ENCODE measurements at places on chromosomes 1 and 21.

DNA sequence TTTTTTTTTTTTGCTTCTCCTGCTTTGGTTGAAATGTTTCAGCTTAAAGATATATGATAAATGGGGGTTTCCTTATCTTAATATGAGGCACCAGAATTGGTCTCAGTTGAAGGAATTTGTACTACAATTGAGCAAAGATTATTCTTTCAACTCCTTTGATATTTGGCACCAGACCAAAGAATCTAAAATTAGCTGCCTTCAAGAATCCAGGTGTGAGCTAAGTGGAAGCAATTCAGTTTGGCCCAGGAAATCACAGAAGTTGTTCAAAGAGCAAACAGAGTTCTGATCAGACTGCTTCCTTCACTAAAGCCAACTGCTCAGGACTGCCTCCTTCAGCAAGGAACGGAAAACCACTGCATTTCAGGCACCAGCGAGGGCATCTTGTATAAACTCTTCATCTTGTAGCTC, 68.3 kb upstream of the BCAR3 start:
- no peak for DNase-seq

- no peak for DNase-seq
Observed at GRCh38 chr1:143718021-143718420, 253.8 kb downstream of the FAM72C start.

- no peak for DNase-seq
Observed at GRCh38 chr21:30769724-30770431, 14.7 kb upstream of the KRTAP21-1 start.

DNA sequence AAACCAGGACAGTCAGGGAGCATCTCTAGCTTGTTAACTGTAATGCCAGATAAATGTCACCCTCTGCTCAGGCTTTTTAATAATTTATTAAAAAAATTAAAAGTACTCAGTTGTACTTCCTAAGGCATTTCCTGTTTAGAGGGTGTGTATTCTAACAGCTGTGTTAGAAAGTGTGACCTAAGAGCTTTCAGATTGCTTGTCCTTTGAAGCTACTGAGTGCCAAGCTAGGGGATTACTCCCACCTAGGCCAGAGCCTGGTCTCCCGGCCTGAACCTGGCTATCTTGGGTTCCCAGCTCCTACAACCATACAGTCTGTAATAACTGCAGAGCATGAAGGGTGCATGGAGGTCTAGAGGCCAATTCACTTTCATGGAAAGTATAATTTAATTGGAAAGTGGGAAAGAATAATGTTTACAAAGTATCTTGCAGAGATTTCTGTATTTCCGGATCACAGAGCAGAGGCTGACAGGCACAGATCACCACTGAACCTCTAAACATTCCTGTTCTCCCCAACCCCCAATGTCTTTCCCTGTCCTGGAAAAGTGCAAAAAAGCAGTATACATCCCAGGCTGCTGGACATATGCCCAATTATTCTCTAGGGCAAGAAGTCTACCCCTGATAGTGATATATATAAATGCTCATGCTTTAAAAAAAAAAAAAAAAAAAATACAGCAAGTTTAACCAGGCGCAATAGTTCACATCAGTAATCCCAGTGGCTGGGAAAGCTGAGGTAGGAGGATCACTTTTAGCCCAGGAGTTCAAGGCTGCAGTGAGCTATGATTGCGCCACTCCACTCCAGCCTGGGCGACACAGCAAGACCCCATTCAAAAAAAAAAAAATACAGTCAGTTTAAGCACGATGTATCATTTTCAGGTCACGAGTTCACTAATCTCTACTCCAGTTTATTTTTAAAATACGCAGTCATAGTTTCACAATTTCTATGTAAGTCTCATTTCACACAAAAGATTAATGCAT, 36.7 kb upstream of the RAP1A start:
- no peak for DNase-seq

DNA sequence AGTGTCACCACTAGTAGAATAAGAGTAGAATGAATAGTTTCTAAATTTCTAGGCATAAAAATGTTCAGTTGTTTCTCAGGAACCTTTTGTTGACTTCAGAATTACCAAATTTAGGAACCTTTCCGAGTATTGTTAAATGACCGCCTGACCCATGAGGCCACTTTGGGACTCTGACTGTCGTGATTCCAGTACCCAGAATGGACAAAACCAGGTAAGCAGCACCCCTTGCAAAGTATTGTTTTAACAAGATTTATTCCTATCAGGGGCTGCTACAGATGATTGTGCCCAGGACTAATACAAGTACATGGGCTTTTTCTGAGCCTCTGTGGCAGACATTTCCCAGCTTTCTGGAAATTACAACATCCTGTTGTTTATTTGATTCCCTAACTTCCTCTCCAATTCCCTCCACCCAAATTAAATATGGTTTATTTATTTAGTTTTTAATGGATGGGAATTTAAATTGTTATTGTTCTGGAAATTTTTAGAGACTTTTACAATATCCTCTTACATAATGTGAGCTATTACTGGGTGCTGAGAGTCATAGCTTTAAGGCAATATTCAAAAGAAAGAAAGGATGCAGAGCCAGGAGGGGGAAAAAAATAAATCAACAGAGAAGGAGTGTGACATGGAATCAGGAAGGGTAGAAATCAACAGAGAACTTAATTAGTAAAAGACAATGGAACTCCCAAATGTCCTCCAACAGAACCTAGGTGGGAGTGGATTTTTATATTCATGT, 37.4 kb upstream of the NTPCR start:
- no peak for DNase-seq

GRCh38 chr1:165960136-165960535, 132.7 kb downstream of the UCK2 start:
- no peak for DNase-seq

DNA sequence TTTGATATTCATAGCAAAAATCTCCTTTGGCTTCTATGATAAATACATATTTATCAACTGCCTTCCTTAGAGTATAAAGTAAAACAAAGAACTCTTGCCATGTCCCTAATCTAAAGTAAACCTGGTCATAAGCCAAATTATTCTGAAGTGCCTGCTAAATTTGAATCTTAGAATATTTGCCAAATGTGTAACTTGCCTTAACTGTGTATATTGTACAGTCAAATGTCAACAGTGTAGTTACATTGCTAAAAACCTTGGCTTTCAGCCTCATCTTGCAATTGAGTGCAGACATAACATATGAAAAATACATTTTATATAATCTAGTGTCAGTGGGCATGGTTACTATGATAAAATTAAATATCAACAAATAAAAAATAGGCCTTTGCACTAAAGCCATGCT, 583.4 kb upstream of the ADAMTS5 start:
- DNase-seq, result no peak

DNA sequence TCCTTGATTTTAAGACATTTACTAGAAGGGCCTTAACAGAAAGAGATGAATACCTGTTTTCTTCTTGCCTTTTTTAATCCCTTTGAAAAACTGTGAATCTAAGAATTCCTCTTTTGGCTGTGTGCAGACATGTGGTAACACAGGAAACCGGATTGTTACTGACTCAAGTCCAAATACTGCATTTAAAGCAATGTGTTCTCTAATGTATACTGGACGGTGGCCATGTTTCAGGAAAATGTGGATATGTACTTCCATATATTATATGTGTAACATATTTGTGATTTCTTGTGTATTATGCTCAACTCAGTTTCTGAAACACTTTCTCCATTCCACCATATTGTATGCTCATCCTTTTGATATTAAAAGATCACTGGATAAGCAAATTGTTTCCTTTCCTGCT, 185.1 kb downstream of the LRRC7 start:
- DNase-seq, result no peak

DNA sequence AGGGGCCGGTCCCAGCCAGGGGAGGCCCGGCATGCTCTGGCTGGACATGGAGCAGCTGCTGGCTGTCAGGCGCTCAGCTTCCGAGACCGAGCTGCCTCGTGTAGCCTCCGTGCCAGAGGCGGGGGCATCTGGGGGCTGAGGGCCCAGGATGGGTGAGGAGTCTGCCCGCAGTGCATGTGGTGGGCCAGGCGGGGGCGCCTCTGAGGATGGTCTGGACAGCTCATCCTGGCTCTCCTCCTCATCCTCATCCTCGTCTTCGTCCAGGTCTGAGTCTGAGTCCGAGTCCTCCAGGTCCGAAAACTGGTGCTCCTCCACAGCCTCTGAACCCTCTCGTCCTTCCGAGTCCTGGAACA, 28.9 kb upstream of the EDN2 start:
- peak; percentile 43 for DNase-seq

- no peak for DNase-seq
Observed at GRCh38 chr1:226406401-226406881, 1.5 kb downstream of the PARP1 start.

- DNase-seq, result no peak
Observed at GRCh38 chr1:245686446-245687030, 531.8 kb downstream of the KIF26B start.

- DNase-seq, result no peak
Observed at GRCh38 chr1:65165269-65165993, 17.4 kb downstream of the AK4 start.

GRCh38 chr1:83932281-83932680, 66.7 kb downstream of the TTLL7 start:
- DNase-seq, result no peak

DNA sequence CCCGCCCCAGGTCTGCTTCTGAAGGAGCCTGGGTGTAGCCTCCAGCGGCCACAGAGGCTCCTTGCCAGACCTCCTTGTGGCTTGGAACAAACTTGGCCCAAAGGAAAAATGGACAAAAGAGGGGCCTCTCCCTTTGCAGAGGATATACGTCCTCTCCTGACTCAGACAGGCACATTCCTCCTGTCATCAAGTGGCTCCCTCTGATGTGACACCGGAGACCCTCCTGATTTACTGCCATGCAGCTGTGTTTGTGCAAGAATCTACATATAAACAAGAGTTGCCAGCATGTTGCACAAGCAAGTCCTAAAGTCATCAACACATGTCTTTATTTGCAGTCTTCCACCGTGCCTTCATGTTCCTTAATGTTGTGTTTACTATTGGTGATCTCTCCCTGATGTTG, 54.1 kb upstream of the F3 start:
- DNase-seq, result peak; percentile 28

DNA sequence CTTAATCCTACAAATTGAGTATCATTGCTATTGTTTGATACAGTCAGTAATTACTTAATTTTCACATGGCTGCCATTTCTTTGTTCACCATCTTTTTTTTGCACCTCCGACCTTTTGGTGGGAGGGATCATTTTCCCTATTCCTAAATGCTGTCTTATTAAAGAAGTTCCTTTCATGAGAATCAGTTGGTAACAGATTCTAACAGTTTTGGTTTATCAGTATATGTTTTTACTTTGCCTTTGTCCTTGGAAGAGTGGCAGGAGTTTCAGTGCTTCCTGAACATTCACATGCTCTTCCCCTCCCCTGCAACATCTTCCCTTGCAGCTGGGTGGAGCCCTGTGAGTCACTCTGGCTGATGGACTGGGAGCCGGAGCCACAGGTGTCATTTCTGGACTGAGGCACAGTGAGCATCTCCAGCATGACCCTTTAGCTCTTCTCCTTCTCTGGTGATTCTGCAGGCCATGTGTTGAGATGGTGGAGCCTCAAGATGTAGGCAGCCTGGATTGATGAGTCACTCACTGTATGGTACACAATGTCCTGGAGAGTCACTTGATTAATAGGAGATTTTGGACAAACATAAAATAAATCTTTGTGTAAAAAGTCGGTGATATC, 217.7 kb downstream of the URB2 start:
- DNase-seq, result no peak

GRCh38 chr1:108089477-108089876, 110.7 kb downstream of the SLC25A24 start:
- no peak for DNase-seq

- DNase-seq, result no peak
Observed at GRCh38 chr1:205570796-205571537, 60.8 kb downstream of the ELK4 start.

DNA sequence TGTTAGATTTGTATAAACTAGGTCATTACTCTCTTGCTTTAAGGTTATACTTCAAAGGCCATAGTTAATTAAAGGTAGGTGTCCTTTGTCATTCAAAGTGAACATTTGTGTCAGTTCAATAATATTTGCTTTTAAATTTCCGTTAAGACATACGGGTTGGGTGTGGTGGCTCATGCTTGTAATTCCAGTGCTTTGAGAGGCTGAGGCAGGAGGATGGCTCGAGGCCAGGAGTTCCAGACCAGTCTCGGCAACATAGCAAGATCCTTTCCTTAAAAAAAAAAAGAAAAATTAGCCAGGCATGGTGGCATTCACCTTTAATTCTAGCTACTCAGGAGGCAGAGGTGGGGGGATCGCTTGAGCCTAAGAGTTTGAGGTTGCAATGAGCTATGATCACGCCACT, 80.4 kb downstream of the KIF26B start:
- no peak for DNase-seq

DNA sequence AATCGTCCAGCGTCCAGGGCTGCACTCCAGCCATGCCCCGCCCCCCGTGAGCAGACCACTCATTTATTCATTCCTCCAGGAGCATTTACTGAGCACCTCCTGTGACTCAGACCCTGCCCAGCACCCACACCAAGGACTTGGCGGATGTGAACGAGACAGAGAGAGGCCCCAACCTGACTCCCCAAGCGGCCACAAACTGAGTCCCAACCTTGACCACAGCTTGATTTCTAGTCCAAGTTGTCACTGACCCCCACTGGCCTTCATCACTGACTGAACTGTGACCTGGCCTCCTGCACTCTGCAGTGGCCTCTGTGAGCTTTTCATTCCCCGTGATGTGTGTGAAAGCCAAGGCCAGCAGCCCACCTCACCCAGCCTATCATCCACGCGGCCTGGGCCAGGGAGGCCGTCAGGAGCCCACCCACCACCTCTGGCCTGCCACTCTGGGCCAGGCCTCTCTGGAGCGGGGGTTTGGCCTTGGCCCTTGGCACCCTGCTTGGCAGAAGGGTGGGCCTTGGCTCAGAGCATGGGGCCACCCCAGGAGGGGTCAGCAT, 19.3 kb upstream of the RUNX3 start:
- DNase-seq, result no peak

DNA sequence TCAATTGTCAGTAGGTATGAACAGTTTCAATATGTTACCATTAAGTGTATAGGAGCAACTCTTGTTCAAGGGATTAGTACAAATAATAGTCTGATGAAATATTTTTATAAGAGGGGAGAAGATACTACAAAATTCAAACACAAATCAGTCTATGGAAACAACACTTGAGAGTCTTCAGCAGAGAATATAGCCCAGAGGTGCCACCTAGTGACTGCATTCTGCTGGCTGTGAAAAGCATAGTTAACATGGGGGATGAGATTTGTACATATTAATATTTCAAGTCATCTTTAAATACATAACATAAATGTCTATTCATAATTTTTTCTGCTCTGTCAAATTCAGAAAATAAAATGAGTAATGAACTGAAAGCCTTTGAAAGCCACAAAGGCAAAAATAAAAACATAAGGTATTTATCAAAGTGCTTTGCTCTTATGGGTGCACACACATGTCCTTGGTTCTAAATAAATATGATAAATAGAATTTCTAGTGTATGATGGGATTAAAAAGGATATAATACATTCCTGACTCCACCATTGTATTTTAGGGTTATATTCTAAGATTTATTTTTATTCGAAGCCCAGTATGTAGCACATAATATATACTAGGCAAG, 440.9 kb upstream of the ZRANB2 start:
- peak; percentile 45 for DNase-seq
